Activated CD8-positive, alpha-beta T cell treated with anti-CD3 and anti-CD28 coated beads for 36 hours (primary cell): ENCODE measurements at places on chromosomes 6 and 20.

- DNase-seq, result no peak
These were observed 453.3 kb downstream of the RFPL4B start for GRCh38 chr6:112800439-112800838.

GRCh38 chr6:118895261-118895560 lies 1.3 kb downstream of the ASF1A start:
- DNase-seq, result no peak

- DNase-seq, result no peak
These were observed 297 bp downstream of the POM121L2 start for GRCh38 chr6:27311806-27312145.

GRCh38 chr6:135464634-135465033 lies 32.9 kb downstream of the AHI1 start:
- no peak for DNase-seq

DNA sequence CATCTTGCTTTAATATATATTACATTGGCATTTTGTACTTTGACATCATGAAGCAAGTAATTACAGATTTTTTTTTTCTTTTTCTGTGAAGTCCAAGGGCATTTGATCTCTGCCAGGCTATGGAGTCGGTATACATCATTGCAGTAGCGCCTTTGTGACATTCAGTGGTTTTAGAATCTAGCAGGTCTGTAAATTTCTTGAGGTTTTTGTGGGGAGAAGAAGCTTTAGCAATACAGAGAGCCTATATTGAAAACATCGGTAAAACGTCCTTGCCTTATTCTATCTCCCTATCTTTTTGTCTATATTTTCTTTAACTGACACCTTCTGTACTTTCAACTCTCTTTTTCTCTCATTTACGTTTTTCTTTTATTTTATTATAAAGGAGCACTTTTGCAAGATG lies 47.2 kb downstream of the DUSP22 start:
- DNase-seq, result peak; percentile 33

- DNase-seq, result no peak
These were observed 3.0 kb upstream of the WFDC10A start for GRCh38 chr20:45626540-45626939.

DNA sequence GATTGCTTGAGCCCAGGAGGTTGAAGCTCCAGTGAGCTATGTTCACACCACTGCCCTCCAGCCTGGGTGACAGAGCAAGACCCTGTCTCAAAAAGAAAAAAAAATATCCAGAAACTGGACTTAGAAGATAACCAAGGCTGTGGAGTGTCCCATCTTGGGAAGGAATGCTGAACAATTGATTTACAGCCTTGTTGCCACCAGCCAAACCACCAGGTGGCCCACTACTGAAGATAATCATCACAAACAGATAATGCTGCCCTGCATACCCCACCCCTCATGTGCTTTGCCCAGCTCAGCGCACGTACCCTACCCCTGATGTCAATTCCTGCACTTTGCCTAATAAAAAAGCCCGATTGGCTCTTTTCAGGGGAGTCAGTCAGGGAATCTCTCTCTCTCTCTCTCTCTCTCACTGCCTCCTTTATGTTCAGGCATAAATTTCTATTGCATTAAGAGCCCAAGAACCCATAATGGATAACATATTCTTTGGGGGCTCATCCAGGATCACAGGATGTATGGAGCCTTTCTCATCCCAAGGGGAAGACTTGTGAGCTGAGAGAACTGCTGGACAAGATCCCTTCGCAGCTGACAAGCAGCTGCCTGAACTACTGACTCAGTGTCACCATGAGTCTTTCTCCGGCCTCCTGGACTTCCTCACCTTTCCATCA lies 166.4 kb downstream of the CD24 start:
- DNase-seq, result no peak

GRCh38 chr6:147220345-147220744 lies 16.1 kb downstream of the STXBP5 start:
- DNase-seq, result no peak

- peak; percentile 21 for DNase-seq
These were observed 66.8 kb downstream of the TBC1D7 start for GRCh38 chr6:13261464-13261994.

GRCh38 chr6:157386023-157386422 lies 5.0 kb downstream of the ZDHHC14 start:
- DNase-seq, result no peak

- DNase-seq, result no peak
These were observed 825 bp downstream of the RIMS1 start for GRCh38 chr6:71887006-71887743.

GRCh38 chr6:160714731-160715316 lies 12.8 kb downstream of the PLG start:
- DNase-seq, result no peak

DNA sequence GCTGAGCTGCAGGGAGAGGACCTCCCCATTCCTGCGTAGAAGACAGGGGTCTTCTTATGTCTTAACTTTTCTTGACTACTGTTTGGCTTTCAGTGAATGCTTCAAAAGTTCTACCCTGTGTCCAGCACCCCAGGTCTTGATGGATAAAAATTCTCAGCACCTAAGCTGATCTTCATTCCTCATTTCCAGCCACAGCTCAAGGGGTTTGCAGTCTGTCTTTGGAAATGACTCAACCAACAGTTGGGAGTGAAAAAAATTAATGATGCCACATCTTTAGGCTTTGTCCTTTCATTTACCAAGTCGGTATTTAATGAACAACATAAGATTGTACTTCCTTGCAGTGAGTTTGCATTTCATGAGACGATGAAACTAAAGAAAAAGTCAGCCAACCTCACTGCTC lies 40.3 kb downstream of the PRDM1 start:
- DNase-seq, result no peak

- no peak for DNase-seq
These were observed 175.0 kb downstream of the CBLN4 start for GRCh38 chr20:55830121-55830827.

DNA sequence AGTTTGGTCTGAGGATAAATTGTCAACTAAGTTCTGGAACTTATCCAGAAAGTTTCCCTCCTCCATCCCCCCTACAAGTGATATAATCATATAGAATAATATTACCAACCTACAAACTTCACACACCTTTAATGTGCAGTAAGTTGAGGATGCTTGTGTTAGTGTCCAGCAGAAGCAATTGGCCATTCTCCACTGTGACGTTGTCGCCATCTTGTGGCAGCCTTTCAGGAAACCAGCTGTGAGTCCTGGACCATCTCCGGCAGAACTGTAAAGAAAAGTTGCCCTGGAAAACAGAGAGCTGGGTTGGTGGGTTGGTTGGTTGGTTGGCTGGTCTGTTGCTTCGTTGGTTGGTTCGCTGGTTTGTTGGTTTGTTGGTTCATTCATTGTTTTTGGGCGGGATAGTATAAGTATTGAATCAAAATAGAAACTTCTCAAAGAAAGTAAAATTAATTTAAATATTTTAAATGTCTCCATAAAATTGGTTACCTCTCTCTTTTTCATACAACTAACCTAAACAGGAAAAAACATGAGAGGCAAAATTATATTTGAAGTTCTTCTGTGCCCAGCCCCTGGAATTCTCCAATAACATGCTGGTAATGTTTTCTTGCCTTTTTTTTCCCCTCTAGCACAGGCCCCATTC lies 127.5 kb downstream of the PKHD1 start:
- peak; percentile 71 for DNase-seq

- DNase-seq, result no peak
These were observed 316.1 kb upstream of the PRDM1 start for GRCh38 chr6:105769987-105770386.

DNA sequence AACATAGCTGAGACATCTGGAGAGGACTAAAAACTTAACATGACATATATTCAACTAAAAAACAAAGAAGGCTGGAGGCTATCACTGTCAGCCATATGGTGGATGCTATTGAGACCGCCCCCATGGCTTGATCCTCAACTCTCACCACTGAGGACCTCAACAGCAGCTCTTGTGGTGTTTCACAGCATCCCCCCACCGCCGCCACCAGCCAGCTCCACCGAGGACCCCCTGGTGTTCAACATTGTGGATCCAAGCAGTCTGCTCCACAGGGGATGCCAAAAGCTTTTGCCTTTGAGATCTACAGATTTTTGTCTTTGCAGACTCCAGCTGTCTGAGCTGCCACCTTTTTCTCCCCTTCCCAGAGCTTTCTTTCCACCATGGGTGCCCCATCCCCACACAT lies 64.6 kb downstream of the NUS1 start:
- no peak for DNase-seq

- no peak for DNase-seq
These were observed 340.3 kb downstream of the EPHA7 start for GRCh38 chr6:93079061-93079460.

DNA sequence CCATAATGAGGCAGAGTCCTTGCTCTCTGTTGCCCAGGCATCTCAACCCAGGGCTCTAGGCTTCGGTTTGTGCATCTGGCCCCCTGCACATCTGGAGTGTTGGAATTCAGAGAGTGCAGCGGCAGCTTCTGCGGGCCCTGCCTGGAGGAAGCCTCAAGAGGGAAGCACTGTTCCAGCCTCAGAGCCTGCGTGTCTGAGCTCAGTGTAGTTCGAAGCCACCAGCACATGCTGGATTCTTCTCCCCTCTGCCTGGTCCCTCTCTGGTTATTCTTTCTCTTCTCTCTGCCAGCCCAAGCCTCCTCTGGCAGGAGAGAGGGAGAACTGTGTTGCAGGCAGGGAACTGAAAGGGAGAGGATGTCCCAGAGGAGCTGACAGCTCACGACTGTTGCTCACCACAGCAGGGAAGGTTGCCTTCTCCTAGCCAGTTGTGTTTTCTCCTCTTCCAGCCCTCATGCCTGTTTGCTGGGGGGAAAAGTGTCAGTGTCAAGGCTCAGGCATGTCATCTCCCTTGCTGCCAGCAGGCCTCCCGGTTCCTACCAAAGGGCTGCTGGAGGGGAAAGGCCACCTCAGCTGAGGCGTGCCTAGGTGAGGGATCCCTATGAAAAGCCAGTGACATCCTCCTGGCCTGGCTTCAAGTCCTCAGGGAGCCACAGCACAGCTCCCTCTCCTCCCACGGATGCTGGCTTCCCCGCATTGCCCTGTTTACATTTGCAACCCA lies 126.0 kb upstream of the LRFN2 start:
- DNase-seq, result no peak

GRCh38 chr20:43870484-43870883 lies 44.2 kb upstream of the TOX2 start:
- no peak for DNase-seq

DNA sequence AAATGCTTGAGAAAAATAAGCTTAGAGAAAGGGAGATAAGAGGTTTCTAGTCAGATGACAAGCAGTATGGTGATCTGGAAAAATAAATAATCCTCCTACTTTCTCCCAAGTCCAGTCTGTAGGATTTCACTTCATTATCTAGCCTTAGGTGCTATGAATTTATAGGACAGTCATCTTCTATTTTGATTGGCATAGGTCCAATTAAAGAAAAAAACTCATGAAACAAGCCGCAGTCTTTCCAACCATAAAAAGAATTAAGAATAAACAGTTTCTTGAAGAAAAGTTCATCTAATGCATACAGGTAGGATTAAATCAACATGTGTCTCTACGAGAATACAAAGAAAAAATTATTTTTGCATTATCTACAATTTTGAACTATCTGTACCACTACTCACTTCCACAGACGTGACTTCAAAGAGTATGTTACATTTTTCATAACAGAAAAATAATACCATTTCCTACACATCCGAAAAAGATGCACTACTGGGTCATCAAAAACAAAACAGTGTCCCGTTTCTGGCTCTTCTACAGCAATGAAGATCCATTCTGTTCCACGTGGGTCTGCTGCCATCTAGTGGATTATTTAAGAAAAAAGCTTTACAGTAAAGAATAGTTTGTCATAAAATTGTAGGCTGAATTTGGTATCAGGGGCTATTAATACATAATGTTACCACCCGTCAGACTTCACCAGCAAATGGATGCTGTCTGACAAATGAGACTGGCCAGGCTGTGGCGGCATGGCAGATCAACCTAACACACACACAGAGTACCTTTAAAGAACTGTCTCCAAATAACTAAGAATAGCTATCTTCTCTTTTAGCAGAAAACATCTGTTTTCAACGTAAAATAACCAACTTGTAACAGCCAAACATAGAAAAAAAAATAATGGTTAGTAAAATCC lies 28.9 kb downstream of the STX7 start:
- DNase-seq, result peak; percentile 59

DNA sequence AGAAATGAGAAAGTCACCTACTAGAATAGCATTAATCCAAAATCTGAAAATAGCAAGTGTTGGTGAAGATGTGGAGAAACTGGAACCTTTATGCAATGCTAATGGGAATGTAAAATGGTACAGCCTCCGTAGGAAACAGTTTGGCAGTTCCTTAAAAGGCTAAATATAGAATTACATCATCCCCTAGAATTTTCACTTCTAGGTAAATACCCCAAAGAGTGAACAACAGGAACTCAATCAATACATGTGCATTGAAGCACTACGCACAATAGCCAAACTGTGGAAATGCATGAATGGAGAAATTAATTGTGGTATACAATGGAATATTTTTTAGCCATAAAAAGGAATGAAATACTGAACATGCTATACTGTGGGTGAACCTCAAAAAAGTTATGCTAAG lies 982.0 kb upstream of the FLRT3 start:
- no peak for DNase-seq

DNA sequence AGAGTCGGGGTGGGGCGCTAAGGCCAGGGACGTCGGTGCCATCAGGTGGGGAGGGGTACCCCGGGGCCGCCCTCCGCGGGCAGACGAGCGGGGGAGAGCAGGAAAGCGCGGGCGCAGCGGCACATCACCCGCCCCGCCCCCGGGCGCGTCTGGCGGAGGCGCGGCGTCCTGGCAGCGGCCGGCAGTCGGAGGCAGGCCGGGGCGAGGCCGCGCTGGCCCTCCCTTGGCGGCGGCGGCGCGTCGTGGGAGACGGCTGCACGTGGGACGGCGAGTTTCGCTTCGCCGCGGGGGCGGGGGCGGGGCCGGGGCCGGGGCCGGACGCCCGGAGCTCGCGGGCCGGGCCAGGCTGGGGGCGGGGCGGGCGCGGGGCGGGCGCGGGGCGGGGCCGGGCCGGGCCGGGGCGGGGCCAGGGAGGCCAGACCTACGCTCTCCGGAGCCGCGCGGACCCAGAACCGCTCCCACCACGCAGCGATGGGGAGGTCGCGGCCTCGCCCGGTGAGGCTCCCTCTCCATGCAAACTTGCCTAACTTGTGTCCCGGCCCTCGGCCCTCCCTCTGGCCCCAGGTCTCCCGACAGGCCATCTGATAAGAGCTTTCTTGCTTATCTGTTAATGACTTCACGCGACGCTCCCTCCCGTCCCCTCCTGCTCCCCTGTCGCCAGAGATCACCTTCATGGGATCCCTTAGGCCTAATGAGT lies 12.5 kb downstream of the ITPR3 start:
- peak; percentile 54 for DNase-seq

- peak; percentile 38 for DNase-seq
These were observed 323.3 kb upstream of the NT5E start for GRCh38 chr6:85126485-85127167.

GRCh38 chr20:10747019-10747418 lies 73.2 kb upstream of the JAG1 start:
- DNase-seq, result no peak

GRCh38 chr6:69980624-69981023 lies 114.3 kb downstream of the COL19A1 start:
- no peak for DNase-seq

DNA sequence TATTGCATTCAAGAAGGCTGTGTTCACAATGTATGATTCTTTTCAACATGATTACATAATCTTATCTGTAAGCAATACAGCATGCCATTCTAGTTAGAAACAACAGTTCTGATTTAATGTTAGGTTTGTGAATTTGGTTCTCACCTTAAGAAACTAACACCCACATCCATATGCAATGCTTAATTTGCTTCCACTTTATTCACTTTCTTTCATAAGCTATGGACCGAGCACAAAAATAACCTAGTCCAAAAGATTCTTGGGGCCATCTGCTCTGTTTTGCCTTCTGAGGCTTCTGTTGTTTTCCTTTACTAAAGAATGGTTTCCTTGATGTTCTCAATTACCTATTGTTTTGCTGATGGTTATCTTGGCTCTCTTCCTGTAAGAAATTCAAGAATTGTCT lies 258.2 kb downstream of the EYS start:
- DNase-seq, result no peak

GRCh38 chr20:43554369-43554768 lies 4.5 kb upstream of the SGK2 start:
- DNase-seq, result no peak
